ENCODE measurements at places on chromosomes 6 and 20. TPM values are rescaled to one million over a fixed set of nuclear protein-coding genes. Genes with fewer than 3 reads are reported as not detected.

Gene PCIF1
- total RNA-seq, result 4.9 TPM

Gene CGAS
- total RNA-seq, result 3.7 TPM

Gene BPIFB4
- total RNA-seq, result 0.23 TPM

Gene PPP1R3G
- 1.3 TPM for total RNA-seq

Gene MATN4
- 0.23 TPM for total RNA-seq

Gene CDH4
- total RNA-seq, result 0.70 TPM

Gene MYL9
- total RNA-seq, result 5.6 TPM

Gene BPIFA1
- total RNA-seq, result not detected

Gene SLC26A8
- under 0.01 TPM for total RNA-seq

Gene PGC
- total RNA-seq, result not detected

Gene PTK6
- total RNA-seq, result under 0.01 TPM

Gene TMEM200A
- total RNA-seq, result 71.4 TPM

Gene EEF1A2
- total RNA-seq, result 0.47 TPM

Gene TDRD6
- 0.23 TPM for total RNA-seq

Gene HLA-DOB
- not detected for total RNA-seq

Gene OR2B6
- total RNA-seq, result not detected

Gene BPI
- 0.30 TPM for total RNA-seq

Gene PRICKLE4
- 0.15 TPM for total RNA-seq

Gene CCM2L
- total RNA-seq, result 0.23 TPM

Gene TRAPPC3L
- total RNA-seq, result not detected

Gene GSTA3
- not detected for total RNA-seq

Gene MLN
- total RNA-seq, result not detected

Gene EFCAB8
- total RNA-seq, result under 0.01 TPM

Gene PI3
- total RNA-seq, result not detected

Gene TMEM170B
- total RNA-seq, result 0.45 TPM

Gene IRF4
- not detected for total RNA-seq

Gene DEFB119
- total RNA-seq, result not detected

Gene HLA-DQA2
- not detected for total RNA-seq

Gene SLC35D3
- total RNA-seq, result not detected

Gene FNDC1
- 0.23 TPM for total RNA-seq
